HS-27A (cell line): ENCODE measurements at places on chromosomes 2 and 18.

GRCh38 chr18:46474487-46475389, 182.3 kb downstream of the LOXHD1 start:
- DNase-seq: no peak

GRCh38 chr2:176682278-176682677, 413.0 kb downstream of the MTX2 start:
- DNase-seq: no peak

DNA sequence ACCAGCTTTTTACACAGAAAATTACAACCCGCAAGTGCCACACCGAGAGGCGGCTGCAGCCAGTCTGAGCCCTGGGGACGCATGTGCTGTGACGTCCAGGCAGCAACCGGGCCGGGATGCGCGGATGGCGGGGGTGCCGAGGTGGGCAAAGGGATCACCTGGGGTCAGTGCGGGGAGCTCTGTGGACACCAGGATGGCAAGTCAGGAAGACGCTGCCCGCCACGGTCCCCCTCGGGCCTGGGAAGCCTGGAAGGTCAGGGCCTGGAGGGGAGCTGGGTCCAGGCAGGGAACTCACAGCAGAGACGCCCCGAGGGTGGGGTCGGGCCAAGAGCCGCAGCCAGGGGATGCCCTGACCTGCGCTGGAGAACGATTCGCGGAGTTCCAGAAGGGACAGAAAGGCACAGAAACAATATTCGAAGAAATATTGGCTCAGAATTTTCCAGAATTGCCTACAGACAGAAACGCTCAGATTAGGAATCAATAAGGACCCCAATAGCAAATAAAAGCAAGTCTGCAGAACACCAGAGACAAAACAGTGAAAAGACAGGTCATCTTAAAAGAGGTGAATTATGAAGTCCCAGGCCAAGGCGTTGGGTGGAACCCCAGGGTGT, 11.7 kb upstream of the KIF1A start:
- DNase-seq: no peak

GRCh38 chr18:60506190-60506589, 133.6 kb upstream of the MC4R start:
- no peak for DNase-seq

- DNase-seq: no peak
These were observed 99.1 kb upstream of the CD226 start for GRCh38 chr18:70046796-70047195.

DNA sequence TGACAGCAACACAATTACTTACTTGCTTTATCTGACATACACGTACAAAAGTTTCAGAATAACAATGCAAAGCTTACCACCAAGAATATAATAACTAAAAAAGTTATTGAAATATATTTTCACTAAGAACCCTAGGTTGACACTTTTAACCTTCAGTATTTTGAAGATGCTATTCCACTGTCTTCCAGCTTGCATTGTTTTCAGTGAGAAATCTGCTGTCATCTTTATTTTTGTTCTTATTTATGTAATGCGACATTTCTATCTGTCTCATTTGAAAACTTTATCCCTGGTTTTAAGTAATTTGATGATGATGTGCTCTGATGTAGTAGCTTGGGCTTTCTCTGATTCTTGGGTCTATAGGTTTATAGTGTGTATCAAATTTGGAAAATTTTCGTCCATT, 165.0 kb upstream of the SMIM21 start:
- no peak for DNase-seq

DNA sequence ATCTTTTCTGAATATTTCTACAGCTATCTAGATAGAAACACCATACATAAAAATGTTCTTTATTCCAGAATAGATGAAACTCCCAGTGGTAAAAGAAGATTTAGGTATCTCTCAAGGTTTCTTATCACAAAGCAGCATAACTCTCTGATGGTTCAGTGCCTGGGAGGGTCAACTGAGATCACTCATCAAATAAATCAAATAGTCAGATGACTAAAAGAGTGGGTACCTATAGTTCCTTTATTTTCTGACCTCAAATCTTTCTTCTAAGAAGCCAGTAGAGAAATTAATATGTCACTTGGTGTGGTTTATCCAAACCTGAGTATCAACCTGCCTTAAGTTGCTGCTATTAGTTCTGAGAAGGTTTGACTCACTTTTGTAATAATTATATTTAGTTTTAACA, 120.9 kb downstream of the TMEFF2 start:
- no peak for DNase-seq

GRCh38 chr2:15718944-15719323, 127.3 kb downstream of the DDX1 start:
- no peak for DNase-seq

DNA sequence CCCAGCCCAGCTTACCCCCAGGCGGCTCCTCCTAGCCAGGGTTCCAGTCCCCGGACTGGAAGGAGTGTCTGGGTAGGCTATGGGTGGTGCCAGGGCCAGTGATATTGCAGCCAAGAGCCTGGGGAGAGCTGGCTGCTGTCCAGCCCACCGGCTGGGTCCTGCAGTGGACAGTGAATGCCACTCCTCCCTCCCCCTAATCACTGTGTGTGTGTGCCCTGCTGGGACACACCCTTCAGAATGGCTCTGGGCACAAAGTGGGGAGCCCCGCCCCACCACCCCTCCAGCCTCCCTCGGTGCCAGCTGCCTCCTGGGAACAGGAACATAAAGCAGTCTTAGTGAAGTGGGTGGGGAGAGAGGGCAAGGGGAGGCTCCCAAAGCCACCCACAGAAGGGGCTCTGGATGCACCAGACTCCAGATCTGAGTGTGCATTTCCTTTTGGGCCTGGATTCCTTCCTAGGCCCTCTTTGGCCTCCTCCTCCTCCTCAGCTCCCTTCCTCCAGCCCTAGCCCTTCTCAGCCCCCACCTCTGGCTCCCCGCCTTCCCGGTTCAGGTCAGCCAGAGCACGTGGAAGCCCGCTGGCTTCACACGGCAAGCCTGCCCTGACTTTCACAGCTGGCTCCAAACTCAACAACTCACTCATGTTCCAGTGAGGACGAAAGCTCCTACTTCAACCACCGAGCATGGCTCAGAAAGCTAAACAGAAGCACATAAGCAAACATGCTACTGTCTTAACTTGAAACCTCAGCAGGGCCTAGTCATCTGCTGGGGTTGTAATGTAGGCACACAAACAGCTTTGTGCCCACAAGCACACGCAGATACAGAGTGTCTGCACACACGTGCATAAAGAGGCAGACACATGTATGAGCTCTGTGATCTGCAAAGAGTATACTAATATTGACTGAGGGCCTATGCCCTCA, 209.2 kb upstream of the SMAD2 start:
- no peak for DNase-seq

GRCh38 chr2:109417701-109418335, 195.9 kb downstream of the SEPTIN10 start:
- DNase-seq: no peak

DNA sequence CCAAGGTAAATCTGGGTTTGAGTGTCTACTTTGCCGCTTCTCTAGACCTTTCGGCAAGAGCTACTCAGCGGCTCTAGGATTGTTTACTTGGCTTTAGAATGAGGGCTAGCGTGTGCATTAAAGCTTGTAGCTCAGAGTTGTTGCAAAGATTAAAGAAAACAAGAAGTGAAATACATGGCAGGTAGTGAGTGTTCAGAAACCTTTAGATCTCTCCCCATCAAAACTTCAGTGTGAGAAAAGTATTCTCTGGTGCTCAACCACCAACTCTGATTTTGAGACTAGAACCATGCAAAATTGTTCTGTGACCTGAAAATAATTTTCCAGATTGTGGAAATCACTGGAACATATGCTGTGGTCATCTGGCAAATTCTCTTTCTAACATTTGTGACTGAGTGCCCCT, 512.0 kb downstream of the CMPK2 start:
- DNase-seq: no peak

GRCh38 chr2:218924757-218925156, 34.7 kb upstream of the CDK5R2 start:
- no peak for DNase-seq

GRCh38 chr2:147345246-147345645, 499.6 kb upstream of the ACVR2A start:
- peak; percentile 30 for DNase-seq

DNA sequence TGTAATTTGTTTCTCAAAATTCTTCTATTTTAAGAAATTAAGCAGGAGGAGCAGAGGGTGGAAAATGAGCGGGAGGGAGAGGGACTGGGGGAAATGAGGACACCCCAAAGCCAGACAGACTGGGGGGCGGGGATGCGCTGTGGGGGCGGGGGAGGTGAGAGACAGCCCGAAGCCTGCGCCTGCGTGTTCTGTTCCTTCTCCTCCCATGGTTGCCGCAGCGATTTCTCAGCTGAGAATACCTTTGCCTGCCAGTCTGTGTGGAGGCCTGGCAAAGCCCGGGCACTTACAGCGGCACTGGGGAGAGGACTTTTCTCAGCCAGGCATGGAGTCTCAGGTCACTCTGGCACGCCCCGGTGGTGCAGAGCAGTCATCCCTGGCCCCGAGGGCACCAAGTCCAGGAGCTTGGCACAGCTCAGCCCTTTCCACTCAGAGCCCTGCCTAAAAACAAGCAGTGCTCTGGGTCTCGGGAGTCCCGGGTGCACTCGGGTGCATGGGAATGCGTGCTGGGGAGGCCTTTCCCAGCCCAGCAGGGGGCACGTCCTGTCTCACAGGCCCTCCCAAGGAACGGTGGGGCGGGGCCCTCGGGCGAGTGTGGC, 289.3 kb upstream of the HS6ST1 start:
- no peak for DNase-seq

DNA sequence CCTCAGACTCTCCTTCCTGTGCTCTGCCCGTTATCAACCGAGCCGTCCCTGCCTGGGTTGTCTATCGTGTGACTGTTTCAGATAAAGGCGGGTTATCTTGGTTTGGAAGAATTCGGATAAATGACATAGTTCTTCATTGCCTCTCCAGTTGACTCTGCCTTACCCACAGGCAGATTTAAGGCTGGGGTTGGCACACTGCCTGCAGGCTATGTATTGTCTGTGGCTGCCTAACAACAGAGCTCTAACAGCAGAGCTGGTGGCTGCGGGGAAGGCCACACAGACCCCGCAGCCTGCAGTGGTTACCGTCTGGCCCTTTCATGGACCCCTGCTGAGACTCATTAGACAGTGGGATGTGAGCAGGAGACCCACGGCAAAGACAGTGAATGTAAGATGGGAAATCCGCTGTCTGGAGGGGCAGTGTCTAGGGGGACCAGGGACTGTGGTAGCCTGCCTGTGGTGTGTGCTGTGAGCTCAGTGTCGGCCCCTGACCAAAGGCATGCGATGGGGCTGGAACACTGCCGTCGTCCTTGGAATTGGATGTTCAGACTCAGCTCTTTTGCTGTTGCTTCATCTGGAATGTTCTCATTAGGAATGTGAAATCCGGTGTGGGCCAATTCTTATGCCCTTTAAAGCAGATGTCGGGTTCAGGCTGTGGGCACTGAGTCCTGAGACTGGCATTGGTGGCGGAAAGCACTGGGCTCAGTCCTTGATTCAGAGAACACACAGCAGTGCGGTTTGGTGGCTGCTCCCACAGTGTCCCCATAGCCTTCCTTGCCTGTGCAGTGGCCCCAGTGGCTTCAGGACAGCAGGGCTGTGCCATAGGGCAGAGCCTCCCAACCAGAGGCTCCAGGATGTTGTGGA, 44.5 kb downstream of the SH3RF3 start:
- no peak for DNase-seq

- no peak for DNase-seq
These were observed 472.6 kb downstream of the DLGAP1 start for GRCh38 chr18:3982541-3982940.

DNA sequence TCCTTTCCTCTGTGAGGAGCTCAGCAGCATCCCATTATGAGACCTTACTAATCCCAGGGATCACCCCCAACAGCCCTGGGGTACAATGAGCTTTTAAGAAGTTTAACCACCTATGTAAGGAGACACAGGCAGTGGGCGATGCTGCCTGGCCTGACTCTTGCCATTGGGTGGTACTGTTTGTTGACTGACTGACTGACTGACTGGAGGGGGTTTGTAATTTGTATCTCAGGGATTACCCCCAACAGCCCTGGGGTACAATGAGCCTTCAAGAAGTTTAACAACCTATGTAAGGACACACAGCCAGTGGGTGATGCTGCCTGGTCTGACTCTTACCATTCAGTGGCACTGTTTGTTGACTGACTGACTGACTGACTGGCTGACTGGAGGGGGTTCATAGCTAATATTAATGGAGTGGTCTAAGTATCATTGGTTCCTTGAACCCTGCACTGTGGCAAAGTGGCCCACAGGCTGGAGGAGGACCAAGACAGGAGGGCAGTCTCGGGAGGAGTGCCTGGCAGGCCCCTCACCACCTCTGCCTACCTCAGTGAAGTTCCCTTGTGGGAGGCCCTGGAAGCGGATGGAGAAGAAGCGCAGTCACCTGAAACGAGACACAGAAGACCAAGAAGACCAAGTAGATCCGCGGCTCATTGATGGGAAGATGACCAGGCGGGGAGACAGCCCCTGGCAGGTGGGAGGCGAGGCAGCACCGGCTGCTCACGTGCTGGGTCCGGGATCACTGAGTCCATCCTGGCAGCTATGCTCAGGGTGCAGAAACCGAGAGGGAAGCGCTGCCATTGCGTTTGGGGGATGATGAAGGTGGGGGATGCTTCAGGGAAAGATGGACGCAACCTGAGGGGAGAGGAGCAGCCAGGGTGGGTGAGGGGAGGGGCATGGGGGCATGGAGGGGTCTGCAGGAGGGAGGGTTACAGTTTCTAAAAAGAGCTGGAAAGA, 7.6 kb downstream of the PROC start:
- no peak for DNase-seq

- no peak for DNase-seq
These were observed 114.2 kb upstream of the ZNF236 start for GRCh38 chr18:76708071-76708721.

DNA sequence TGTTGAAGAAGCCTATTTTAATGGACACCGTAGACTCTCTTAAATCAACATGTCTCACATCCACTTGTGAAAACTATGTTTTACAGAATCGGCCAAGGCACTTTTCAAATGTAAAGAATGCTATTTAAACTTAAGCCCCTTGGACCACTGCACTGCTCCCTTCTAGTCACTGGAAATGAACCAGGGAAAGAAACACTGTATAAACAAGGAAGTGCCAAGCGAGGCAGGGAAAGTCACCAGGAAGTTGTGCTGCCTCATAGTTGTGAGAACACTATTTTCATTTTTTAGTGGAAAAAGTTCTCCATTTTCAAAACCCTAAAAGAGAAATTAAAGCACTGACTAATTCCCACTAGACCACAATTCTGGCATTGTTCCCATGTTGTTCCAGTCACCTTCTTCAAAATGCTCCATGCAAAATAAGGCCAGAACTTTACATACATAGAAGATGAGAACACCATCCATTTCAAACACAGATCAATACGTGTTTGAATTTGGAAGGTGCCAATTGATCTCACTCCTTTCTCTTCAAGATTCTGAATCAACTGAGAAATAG, 13.5 kb downstream of the CCDC141 start:
- no peak for DNase-seq

DNA sequence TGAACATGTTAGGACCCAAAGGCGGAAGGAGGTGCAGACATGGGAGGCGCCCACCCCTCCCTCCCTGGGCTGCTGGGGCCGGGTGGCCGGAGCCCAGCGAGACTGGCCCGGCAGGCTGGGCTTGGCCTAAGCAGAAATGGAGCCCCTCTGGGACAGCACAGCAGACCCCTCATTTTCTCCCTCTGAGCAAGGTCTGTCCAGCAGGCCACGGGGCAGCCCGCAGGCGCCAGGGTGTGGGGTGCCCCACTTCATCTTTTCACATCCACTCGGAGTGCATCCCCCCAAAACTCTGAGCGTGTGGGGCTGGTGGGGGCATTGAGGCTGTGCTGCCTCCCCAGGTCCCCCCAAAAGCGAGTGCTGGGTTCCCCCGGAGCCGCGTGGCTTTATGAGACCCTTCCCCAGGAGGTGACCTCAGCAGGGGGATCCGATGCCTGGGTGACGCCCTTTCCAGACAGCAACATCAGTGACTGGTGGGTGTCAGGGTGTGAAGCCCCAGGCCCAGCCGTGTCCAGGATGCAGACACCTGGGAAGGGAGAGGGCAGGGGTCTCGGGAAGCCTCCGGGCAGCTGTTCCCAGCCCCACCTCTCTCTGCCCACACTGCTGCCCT, 36.7 kb upstream of the GPC1 start:
- DNase-seq: no peak
